ENCODE measurements at places on chromosomes 5 and 9.
A peak's percentile ranks its signal among the peaks of the same experiment; 100 is the strongest.

- no peak for DNase-seq
These were observed 14.3 kb downstream of the OR2V2 start for GRCh38 chr5:181161534-181162175.

DNA sequence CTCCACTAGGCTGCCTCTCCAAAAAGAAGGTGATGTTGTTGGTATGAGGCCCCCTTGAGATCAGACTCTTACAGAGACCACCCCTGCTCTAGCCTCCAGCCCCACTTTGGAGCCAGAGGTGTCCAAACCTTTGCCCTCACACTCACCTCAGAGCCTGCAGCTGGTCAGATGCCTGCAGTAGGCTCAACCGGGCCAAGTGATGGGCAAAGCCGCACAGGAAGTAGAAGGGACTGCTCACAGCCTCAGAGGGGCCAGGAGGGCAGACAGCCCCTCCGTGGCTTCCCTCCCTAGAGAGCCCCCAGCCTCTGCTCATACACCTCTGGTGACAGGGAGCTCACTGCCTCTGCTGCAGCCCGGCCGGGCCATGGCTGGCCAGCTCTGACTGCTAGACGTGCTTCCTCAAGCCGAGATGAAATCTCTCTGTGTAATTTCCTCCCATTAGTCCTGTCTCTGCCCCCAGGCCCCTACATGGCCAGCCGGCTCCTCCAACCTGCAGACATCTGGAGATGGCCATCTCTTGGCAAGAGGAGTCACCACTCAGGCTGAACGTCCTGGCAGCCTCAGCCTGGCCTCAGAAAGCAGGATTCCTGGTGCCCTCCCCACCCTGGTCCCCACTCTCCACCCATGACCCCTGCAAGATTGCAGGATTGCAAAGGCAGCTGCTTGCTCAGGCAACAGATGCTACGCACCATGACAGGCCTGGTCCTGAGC, 7.3 kb upstream of the TCF7 start:
- DNase-seq = no peak

DNA sequence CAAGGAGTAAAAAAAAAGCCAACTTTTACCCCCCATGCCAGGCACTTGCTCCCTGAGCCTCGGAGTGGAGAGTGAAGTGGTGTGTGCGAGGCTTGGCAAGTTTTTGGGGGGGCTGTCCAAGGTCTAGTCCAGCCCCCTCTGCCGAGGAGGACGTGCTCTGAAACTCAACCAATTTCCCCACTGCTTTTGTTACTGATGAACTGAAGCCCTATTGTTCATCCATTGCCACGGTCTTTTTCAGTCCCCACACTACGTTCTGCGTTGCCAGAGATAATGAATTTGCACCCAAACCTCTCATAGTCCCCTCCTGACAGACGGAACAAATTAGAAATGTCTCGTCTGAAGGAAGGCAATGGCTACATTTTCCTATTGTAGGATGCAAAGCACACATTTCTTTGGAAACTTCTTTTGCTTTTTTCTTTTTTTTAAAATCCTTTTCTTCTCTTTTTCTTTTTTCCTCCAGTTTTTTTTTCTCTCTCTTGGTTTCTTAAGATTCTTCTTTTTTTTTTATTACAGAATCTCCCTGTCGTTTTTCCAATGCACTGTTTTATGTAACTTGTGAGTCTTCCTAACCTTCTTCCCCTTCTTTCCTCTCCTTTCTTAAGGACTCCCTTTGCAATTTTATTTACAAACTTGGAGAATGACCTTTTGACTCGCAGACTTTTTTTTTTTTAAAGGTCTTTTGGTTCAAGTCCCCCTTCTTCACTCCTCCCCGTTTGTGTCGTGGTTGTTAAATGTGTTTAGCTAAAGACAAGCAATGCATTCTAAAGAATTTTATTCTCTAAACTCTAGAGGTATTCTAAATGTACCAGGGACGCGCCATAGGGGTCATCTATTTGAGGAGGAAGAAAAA, 209.5 kb downstream of the MEF2C start:
- no peak for DNase-seq

GRCh38 chr9:127955294-127956015, 17.8 kb upstream of the DPM2 start:
- peak; percentile 81 for DNase-seq

GRCh38 chr9:3847377-3847776, 321.6 kb upstream of the RFX3 start:
- no peak for DNase-seq

DNA sequence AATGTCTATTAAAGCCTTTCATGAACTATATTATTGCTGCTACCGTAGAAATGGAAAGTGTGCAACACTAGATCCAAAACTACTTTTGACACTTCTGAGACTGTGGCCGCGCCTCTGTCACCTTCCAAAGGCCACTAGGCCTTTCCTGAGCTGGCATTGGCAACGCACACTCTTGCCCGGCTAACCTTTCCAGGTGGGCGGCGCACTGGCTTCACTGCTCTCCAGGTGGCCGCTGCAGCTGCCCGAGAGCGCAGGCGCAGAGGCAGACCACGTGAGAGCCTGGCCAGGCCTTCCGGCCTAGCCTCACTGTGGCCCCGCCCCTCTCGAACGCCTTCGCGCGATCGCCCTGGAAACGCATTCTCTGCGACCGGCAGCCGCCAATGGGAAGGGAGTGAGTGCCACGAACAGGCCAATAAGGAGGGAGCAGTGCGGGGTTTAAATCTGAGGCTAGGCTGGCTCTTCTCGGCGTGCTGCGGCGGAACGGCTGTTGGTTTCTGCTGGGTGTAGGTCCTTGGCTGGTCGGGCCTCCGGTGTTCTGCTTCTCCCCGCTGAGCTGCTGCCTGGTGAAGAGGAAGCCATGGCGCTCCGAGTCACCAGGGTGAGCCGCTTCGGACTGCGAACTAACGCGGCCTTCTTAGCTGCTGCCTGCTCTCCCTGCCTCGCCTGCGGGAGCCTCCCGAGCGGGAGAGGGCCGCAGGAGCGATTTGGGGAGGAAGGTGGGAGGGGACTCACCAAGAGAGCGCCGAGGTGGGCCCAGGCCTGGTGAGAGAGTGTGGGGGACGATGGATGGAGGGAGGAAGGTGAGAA, at the start of gene CCNB1:
Gene CCNB1, plus strand, starts transcription at position 465 of the 807 bp plus-strand sequence. Its CDS starts 113 bp downstream, at position 578.
- peak; percentile 94 for DNase-seq

GRCh38 chr5:72434781-72435437, 72.3 kb downstream of the ZNF366 start:
- DNase-seq = no peak

DNA sequence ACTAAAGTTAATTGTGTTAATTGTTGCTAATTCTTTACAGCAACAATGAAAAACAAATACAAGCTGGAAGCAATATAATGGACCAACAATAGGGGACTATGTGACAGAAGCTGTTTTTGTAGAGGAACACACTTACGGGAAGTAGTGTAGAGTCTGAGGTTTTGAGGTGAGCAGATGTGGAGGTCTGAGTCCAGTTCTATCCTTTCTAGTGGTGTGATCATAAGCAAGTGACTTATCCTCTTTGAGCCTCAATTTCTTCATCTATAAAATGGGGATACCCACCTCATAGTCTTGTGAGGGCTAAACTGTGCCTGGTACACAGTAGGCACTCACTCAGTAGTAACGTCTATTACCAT, 28.3 kb downstream of the ALG2 start:
- DNase-seq = no peak

GRCh38 chr5:148998174-148998797, 64.6 kb downstream of the SH3TC2 start:
- DNase-seq = no peak

DNA sequence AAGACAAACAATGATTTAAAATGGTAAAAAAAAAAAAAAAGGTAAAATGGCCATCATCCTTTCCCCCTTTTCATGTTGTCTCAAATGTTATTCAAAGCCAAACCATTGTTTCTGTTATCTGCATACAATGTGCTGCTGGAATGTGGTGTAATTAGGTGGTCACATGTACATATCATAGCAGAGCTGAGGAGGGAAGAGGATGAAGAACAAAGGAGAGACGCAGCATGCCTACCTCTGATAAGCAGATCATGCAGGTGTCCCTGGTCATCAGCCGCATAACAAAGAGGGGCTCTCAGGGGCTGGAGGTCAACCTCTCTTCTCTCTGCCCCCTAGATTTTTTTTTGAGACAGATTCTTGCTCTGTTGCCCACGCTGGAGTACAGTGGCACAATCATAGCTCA, 141.0 kb downstream of the CARTPT start:
- DNase-seq = no peak

DNA sequence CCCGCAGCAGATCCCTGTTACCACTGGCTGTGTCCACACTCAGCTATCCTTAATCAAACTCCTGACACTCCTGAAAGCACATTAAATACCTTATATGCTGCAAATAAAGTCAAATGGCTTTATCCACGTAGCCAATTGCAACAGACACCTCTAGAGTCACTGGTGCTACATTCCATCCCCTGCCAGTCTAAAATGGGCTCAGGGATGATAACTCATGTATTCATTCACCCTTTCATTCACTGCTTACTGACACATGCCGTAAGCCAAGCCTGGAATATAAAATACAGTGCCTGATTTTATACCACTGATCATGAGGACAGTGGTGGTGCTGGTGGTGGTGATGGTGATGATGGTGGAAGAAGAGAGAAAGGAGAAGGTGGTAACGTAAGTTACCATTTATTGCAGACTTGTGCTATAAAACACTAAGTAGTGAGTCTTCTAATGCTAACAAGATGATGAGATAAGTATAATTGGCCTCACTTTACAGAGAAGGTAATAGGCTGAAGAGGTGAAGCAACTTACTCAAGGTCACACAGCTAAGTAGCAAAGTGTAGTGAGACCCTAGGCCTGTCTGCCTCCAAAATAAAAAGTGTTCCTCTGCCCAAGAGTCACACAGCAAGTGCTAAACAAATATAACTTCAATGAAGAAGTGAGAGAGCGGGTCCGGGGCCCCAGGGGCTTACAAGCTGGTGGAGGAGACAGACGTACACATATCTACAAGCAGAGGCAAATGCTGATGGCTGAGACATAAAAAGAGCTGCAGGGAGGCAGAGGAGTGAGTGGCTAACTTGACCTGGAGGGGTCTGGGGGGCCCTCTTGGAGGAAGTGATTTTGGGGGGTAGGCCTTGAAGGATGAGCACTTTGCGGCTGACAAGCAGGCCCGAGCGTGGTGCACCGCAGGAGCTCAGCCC, 1.2 kb downstream of the TTLL11 start:
- DNase-seq = no peak

DNA sequence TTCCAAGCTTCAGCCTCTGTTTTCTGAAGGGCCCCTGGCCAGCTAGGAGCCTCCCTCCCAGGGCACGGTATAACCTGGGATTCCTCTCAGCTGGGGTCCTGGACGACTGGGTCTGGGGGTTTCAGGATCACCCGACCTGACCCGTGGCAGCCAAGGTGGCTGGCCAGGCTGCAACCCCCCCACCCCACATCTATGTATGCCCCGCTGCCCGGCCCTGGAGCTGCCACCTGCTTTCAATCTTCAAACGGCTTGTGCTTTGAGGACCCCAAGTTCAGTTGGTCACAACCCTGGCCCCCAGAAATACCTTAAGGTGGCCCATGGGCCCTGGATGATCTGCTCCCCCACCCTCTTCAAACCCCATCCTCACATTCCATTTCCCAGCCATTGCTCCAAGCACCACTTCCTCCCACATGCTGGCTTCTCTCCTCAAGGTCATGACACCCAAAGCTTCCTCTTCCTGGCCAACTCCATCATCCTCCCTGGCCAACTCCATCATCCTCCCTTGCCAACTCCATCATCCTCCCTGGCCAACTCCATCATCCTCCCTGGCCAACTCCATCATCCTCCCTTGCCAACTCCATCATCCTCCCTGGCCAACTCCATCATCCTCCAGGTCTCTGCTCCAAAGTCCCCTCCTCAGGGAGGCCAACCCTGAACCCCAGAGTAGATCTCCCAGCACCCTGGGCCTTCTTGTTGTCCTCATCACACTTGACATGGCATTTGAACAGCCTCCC, 17.2 kb upstream of the TTLL11 start:
- no peak for DNase-seq

- no peak for DNase-seq
These were observed 75.4 kb downstream of the EMB start for GRCh38 chr5:50365426-50366251.

GRCh38 chr5:95738834-95739233, 7.7 kb downstream of the RHOBTB3 start:
- DNase-seq = no peak

Measured in activated CD4-positive, alpha-beta T cell treated with anti-CD3 and anti-CD28 coated beads for 1 hour (primary cell).